ENCODE measurements at places on chromosomes 3 and 15. TPM values are rescaled to one million over a fixed set of nuclear protein-coding genes. Genes with fewer than 3 reads are reported as not detected.

DNA sequence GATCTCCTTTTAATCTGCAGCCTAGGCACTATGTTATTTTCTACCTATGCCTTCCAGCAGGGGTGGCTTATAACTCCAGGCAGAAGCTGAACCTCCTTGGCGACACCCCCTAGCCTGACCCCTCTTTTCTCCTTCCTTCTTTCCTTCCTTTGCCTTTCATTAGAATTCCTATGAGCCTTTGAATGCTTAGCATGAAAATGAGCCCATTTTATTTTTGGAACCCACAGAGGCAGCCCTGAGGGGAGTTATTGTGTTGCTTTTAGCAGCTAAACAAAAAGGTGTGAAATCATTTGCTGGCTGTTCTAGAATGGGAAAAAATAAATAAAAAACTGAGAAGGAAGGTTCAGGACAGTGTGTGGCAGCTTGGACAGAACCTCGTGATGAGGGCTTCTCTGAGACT is 164.6 kb upstream of the ICE2 start:
- H3K36me3 ChIP-seq = no peaks in the 10 kb centered on the region
- no peaks in the 10 kb centered on the region for H3K27me3 ChIP-seq
- H3K4me3 ChIP-seq = no peak overlapping the region
- H3K4me1 ChIP-seq = peaks cover 5% of the 10 kb centered on the region
- H3K27ac ChIP-seq = no peak overlapping the region

GRCh38 chr15:84685304-84685703 is 27.3 kb upstream of the NMB start:
- H3K27me3 ChIP-seq = no peaks in the 10 kb centered on the region
- H3K4me1 ChIP-seq = peaks cover 7% of the 10 kb centered on the region
- H3K36me3 ChIP-seq = peaks cover 36% of the 10 kb centered on the region
- DNase-seq = no peak

DNA sequence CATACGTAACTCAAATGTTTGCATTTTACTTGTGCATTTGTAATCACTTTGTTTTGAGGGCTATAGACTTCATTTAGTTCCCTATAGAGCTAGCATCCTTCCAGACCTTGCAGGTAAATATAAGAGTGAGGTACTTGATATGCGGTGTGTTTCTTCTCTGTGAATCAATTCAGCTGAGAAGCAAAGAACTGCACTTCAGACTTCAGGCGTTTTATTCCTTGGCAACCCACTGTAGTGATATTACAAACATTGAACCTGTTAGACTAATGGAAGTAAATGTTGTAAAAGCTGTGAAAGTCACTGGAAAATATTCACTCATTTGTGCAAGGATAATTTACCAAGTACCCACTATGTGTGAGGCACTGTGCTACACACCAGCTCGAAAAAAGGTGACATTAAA is 94.1 kb upstream of the CHL1 start:
- no peak for DNase-seq
- no peak overlapping the region for H3K4me3 ChIP-seq
- H3K27me3 ChIP-seq = no peaks in the 10 kb centered on the region
- H3K36me3 ChIP-seq = no peaks in the 10 kb centered on the region
- H3K27ac ChIP-seq = no peak overlapping the region

The ALDH1A2 gene
- 0.78 TPM for total RNA-seq

DNA sequence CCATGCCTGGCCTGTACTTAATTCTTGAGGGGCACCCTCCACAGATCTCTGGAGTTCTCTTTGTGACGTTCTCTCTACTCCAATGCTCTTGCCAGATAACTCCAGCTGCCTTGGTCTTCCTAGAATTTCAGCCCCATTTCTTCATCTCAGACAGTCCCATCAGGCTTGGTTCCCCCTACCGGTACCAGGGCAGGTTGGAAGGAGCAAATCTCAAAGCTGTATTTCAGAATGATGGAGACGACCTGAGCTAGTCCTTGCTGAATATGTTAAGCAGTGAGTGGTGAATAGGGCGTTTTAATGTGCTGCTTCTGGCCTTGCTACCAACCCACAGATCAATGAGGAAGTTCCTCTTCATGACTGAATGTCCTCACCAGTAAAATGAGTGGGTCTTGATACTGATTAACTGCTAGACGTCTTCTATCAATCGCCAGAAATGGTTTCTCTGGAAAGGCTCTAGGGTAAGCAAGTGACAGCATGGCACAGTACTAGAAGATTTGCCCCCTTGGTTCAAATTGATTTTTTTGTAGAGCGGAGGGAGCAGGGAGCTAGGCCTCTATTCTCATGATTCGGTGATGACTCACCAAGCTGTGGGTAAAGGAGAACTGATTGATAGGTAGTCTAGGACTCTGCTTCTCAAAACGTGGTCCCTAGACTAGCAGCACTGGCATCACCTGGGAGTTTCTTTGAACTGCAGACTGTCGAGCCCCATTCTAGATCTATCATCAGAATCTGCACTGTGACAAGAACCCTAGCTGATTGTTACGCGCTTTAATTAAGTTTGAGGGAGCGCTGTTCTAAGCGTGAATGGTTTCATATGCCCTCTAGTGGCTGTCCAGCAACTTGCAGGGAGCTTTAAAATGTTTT is 67.8 kb downstream of the UBP1 start:
- peaks cover 22% of the 10 kb centered on the region for H3K36me3 ChIP-seq
- DNase-seq = no peak
- H3K4me1 ChIP-seq = peaks cover 6% of the 10 kb centered on the region
- no peaks in the 10 kb centered on the region for H3K27me3 ChIP-seq
- no peak overlapping the region for H3K4me3 ChIP-seq

DNA sequence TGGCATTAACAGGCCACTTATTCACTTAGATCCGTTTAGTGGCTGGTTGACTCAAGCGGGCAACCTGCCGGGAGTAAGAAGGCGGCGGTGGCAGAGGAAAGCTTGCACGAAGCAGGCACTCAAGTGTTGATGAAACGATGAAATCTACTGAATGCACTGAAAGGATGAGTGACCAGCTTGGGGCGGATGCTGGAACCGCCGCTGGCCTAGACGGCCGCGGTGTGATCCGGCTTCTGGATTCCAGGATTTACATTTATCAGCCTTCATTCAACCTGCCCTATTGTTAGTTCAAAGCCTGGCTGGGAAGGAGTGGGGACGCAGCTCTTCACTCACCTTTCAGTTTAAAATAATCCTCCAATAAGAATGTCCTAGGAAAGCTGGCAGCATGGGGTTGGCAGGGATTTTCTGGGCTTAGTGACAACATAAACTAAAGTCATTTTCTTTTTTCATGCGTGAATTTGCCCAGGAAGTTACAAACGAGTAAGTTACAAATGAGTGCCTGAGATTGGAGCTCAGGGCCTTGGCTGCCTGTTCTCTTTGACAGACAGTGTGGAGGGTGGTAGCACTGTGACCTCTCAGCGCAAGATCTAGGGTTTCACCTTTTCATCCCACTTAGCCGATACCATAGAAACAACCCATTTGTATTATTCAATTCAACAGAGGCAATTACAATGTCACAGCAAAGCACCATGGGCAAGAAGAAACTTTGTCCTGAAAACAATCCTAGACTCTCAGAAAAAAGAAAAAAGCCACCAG is 1.1 kb upstream of the PLCH1 start:
- peaks cover 17% of the 10 kb centered on the region for H3K4me1 ChIP-seq
- peak overlapping the region; percentile 42 for H3K4me3 ChIP-seq
- peaks cover 60% of the 10 kb centered on the region for H3K27me3 ChIP-seq
- no peaks in the 10 kb centered on the region for H3K36me3 ChIP-seq
- no peak overlapping the region for H3K27ac ChIP-seq
- DNase-seq = no peak

GRCh38 chr15:92306663-92307062 is 87.0 kb upstream of the ST8SIA2 start:
- H3K4me3 ChIP-seq = no peak overlapping the region
- H3K4me1 ChIP-seq = no peaks in the 10 kb centered on the region
- no peaks in the 10 kb centered on the region for H3K36me3 ChIP-seq

The NANOGP8 gene
- total RNA-seq = not detected

GRCh38 chr3:149377408-149378364 is at the start of gene TM4SF1:
Gene TM4SF1 (minus strand): TSS chr3:149377649. CDS start chr3:149377547, 102 bp downstream.
- peaks cover 15% of the 10 kb centered on the region for H3K36me3 ChIP-seq
- peaks cover 72% of the 10 kb centered on the region for H3K4me1 ChIP-seq
- no peaks in the 10 kb centered on the region for H3K27me3 ChIP-seq
- DNase-seq = no peak
- peak within 1 kb of the TSS; percentile 78 for H3K4me3 ChIP-seq

DNA sequence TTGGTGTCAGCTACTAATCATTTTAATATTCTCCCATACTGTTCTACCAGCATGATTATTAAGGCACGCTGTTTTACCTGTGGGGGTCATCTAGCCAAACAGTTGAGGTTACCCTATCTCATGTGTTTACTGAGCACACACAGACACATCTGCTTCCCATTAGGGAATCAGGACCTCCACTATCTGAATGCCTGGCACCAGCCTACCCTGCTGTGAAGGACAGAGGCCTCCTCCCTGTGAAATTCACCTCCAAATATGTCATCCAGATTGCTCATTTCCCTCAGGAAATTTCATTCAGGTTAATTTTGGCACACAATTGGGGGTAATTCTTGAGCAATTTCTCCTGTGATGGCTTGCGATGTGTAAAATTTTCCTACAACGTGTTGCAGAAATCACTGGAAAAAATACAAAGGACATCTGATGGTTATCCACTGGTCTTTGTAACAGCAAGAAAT is 155.6 kb upstream of the NR2E3 start:
- no peak for DNase-seq
- H3K36me3 ChIP-seq = no peaks in the 10 kb centered on the region
- H3K4me3 ChIP-seq = no peak overlapping the region
- H3K27me3 ChIP-seq = no peaks in the 10 kb centered on the region
- peaks cover 7% of the 10 kb centered on the region for H3K4me1 ChIP-seq

GRCh38 chr3:11619946-11620652 is 23.6 kb downstream of the VGLL4 start:
- peaks cover 82% of the 10 kb centered on the region for H3K4me1 ChIP-seq
- H3K4me3 ChIP-seq = no peak overlapping the region
- no peaks in the 10 kb centered on the region for H3K27me3 ChIP-seq
- peak overlapping the region; percentile 60 for H3K27ac ChIP-seq
- no peak for DNase-seq

The ITGA11 gene
- total RNA-seq = 1,161 TPM

GRCh38 chr3:143203142-143203541 is 83.6 kb downstream of the CHST2 start:
- no peaks in the 10 kb centered on the region for H3K36me3 ChIP-seq
- no peaks in the 10 kb centered on the region for H3K27me3 ChIP-seq
- H3K27ac ChIP-seq = no peak overlapping the region
- no peak for DNase-seq
- peaks cover 15% of the 10 kb centered on the region for H3K4me1 ChIP-seq

The BFSP2 gene
- total RNA-seq = not detected

The XIRP1 gene
- not detected for total RNA-seq

The ESYT3 gene
- total RNA-seq = 0.34 TPM

DNA sequence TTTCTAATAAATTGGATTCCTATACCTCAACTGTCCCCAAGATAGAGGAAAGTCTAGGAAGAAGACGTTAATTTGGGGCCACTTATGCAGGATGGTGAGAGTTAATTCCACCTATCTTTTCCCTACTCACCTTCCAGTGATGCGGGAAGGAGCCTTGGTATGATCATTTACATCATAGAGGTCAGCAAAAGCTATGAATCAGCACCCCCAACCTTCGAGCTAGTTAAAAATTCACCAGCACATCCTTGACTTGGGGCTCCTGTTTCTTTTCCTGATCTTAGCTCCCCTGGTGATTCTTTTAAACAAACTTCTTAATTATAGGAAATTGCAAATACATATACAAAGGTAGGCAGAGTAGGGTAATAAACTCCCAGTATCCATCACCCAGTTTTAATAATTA is 366.6 kb downstream of the SOX2 start:
- H3K27ac ChIP-seq = no peak overlapping the region
- H3K4me3 ChIP-seq = no peak overlapping the region
- H3K27me3 ChIP-seq = peaks cover 34% of the 10 kb centered on the region
- peaks cover 2% of the 10 kb centered on the region for H3K36me3 ChIP-seq
- peaks cover 4% of the 10 kb centered on the region for H3K4me1 ChIP-seq

GRCh38 chr15:65980824-65981456 is 111.6 kb downstream of the RAB11A start:
- H3K36me3 ChIP-seq = no peaks in the 10 kb centered on the region
- H3K4me1 ChIP-seq = peaks cover 4% of the 10 kb centered on the region
- H3K4me3 ChIP-seq = no peak overlapping the region

DNA sequence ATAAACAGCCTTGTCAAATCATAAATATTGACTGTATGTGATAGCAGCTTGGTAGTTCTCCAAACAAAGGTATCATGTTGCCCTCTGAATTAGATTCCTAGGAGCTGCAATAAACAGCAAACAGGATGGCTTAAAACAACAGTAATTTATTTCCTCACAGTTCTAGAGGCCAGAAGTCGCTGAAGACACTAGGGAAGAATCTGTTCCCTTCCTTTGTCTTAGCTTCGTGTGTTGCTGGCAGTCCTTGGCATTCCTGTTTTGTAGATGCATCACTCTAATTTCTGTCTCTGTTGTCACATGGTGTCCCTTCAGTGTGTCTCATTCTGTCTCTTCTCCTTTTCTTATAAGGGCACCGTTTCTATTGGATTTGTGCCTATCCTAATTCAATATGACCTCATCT is 679.3 kb downstream of the OTOL1 start:
- H3K27ac ChIP-seq = no peak overlapping the region
- H3K4me3 ChIP-seq = no peak overlapping the region
- no peak for DNase-seq
- H3K27me3 ChIP-seq = no peaks in the 10 kb centered on the region
- H3K4me1 ChIP-seq = no peaks in the 10 kb centered on the region

The MEIS2 gene
- 79.9 TPM for total RNA-seq

The XCR1 gene
- total RNA-seq = not detected

DNA sequence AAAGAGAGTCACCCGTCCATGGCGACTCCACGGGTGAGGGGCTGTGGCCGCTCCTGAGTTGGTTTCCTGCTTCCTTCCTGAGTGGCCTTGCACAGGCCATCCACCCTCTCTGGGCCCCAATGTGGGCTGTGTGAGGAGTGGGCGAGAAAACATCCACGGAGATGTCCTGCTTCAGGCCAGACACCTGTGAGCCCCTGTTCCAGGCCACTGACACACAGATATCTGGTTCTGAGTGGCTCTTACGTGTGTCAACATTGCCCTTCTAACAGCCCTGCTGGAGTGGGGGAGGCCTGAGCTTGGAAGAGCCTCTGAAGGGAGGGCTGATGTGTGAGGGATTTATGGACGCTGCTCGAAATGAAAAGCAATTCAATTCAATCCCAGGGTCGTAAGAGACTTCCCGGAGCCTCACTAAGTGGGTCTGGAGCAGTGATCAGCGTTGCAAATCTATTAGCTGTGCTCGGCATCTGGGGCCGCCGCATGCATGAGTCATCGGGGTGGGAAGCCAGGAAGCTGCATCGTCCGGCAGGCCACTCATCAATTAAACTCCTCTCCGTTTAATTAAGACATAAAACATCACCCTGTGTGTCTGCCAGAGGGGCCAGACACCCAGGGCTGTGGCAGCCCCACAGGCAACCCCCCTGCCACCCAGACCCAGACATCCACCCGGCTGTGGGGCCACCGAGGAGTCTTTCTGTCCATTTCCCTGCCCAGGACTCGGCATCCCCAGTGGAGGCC is 20.0 kb upstream of the PRR23E start:
- H3K4me1 ChIP-seq = peaks cover 4% of the 10 kb centered on the region
- no peak overlapping the region for H3K4me3 ChIP-seq
- H3K27ac ChIP-seq = no peak overlapping the region
- no peaks in the 10 kb centered on the region for H3K36me3 ChIP-seq
- peak; percentile 77 for DNase-seq

Measured in osteocyte (in vitro differentiated cells).